Stimulated activated CD8-positive, alpha-beta memory T cell treated with anti-CD3 and anti-CD28 coated beads, Interleukin-2, amount 100 ng/mL, for 48 hours (primary cell): ENCODE measurements at places on chromosomes 6 and 20.

DNA sequence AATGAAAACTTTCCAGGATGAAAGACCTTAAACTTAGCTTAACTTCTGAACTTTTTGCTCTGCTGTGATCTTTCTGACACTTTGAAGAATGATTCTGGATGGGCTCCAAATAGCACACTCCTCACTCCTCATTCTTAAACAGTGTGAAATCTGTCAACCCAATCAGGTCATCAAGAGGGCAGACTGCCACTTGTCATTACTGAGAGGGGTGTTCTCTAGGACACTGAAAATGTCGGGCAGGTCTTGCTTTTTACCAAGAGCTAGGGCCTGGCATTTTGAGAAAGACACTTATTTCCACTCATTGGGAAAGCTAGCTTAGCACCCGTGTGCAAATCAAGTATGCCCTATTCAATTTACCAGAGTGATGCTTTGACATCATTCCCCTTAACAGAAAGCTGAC lies 122.2 kb downstream of the MTFR2 start:
- no peak for DNase-seq

DNA sequence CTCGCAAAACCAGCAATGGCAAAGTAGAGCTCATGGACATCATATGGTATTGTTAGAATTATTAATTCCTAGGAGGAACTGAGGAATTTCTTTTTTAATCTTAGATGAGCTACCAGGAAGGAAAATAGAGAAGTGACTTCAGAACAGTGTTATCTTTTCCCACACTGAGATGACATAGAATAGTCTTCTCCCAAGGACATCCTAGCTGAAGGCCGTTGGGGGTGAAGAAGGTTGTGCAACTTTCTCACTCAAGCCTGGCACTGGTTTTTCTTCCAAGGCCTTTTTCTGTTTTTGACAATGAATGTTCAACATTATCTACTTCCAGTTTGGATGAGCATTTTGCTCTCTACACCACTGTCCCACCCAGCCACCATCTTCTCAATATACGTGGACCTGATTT lies 35.8 kb upstream of the MAS1 start:
- no peak for DNase-seq

DNA sequence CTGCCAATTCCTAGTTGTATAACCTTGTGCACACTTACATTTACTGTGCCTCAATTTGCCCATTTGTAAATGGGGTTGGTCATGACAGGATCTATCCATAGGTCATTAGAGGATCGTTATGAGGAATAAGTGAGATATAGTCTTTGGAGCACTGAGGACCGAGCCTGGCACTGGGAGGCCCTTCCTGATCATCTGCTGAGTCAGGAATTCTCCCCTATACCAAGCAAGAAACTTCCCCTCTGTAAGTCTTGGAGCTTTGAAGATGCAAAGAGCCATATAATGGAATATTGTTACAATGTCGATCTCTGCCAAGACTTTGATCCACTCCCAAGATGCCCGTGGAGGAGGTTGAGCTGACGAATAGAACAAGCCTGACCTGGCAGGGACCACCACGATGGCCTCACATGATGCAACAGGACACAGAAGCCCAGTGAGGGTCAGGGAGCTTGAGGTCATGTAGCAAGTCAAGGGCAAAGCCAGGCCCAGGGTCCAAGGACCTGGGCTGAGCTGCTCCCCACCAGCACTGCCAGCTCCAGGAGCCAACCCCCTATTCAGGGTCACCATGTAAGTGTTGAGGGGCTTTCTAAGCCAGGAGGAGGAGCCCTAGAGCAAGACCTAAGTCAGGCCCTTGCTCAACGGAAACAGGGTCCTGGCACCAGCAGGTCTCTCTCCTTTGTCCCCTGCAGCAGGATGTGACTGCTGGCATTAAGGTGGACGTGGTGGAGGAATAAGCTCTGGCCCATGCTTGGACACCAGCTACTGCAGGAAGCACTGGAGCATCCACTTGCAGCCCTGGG lies 16.7 kb downstream of the PDRG1 start:
- DNase-seq = no peak

GRCh38 chr6:119848696-119849095 lies 499.1 kb upstream of the MAN1A1 start:
- no peak for DNase-seq

GRCh38 chr6:153013438-153013837 lies 10.9 kb upstream of the MTRF1L start:
- DNase-seq = no peak

- no peak for DNase-seq
Measured at GRCh38 chr20:32051720-32052089, 337 bp upstream of the HCK start.

DNA sequence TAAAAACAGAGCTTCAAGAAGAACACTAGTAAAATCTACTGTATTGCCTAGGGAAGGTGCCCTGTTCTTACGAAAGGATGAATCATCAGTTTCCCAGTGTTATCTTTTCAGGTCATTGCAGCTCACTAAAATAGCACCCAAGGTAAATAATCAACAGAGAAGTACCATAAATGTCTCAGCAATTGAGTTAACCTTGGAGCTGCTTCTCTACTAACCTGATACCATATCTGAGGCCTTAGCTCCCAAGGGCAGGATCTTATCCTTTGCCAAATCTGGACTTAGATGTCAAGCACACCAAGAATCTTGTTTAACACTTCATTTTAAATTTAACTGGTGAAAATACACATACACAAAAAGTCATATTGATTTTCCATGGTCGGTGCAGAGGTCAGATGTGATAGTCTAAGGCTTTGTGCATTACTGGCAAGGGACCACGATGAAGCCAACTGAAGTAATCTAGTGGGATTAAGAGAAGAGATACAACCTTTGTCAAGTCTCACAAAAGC lies 81.5 kb downstream of the EDN1 start:
- DNase-seq = no peak

DNA sequence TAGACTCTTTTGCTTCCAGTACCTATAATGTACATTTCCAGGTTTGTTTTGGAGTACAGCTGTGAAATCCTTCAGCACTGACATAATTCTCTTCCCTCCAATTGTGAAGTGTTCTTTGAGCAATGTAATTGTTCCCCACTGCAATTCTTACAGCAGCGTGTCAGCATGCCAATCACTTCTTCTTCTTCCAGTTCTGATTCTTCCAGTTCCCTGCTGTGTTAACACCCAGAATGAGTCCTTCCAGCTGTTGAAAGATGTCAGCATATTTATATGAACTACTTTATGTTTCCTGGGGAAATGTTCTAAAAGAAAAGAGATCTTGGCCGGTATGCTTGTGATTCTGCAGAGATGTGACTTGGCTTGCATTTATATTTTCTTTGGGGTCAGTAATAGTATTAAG lies 213.9 kb downstream of the UNC5CL start:
- DNase-seq = no peak

GRCh38 chr20:10984294-10984693 lies 310.5 kb upstream of the JAG1 start:
- no peak for DNase-seq

- no peak for DNase-seq
Measured at GRCh38 chr6:26296857-26297648, 67.9 kb upstream of the BTN3A2 start.

GRCh38 chr6:82741325-82741995 lies 324.2 kb downstream of the UBE3D start:
- no peak for DNase-seq

DNA sequence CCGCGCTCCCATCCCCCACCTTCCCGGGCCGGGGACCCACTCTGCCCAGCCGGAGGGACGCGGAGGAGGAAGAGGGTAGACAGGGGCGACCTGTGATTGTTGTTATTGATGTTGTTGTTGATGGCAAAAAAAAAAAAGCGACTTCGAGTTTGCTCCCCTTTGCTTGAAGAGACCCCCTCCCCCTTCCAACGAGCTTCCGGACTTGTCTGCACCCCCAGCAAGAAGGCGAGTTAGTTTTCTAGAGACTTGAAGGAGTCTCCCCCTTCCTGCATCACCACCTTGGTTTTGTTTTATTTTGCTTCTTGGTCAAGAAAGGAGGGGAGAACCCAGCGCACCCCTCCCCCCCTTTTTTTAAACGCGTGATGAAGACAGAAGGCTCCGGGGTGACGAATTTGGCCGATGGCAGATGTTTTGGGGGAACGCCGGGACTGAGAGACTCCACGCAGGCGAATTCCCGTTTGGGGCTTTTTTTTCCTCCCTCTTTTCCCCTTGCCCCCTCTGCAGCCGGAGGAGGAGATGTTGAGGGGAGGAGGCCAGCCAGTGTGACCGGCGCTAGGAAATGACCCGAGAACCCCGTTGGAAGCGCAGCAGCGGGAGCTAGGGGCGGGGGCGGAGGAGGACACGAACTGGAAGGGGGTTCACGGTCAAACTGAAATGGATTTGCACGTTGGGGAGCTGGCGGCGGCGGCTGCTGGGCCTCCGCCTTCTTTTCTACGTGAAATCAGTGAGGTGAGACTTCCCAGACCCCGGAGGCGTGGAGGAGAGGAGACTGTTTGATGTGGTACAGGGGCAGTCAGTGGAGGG lies 2.8 kb downstream of the SOX4 start:
- no peak for DNase-seq

DNA sequence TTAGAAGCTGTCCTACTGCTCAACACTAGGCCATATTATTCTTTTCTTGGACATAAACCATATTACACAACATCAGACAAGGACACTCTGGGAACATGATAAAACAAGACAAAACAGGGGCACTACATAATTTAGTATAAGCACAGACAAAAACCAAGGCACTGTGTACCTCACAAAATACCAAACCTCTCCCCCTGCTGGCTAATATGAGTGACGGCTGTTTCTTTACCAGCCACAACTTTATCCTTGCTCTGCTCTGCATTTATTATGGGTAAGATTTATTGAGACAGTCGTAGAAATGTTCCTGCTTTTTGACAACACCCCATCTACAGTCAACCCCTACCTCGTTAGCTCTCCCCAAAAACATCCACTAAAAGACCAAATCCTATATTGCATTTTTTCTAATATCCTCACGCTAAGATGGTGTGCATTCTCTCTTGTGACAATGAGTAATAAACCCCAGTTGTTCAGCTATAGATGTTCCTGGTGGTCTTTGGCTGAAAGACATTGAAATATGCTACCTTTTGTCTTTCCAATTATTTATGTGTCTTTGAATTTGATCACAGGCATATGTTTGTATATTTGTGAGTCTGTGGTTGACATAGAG lies 23.8 kb upstream of the POLR1H start:
- DNase-seq = no peak

DNA sequence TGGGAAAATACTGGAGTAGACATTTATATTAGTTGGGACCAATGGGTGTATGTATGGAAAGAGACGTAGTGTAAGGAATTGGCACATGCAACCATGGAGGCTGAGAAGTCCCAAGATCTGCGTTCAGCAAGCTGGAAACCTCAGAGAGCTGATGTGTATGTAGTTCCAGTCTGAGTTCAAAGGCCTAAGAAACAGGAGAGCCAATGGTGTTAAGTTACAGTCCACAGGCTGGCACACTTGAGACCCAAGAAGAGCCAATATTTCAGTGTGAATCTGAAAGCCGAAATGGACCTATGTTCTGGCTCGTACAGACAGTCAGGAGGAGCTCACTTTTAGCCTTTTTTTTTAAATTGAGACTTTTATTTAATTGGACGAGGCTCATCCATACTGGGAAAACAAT lies 244.2 kb downstream of the CDKAL1 start:
- no peak for DNase-seq
